ENCODE measurements at places on chromosomes 7 and 10. TPM values are rescaled to one million over a fixed set of nuclear protein-coding genes. Genes with fewer than 3 reads are reported as not detected.
A peak's percentile ranks its signal among the peaks of the same experiment; 100 is the strongest.

DNA sequence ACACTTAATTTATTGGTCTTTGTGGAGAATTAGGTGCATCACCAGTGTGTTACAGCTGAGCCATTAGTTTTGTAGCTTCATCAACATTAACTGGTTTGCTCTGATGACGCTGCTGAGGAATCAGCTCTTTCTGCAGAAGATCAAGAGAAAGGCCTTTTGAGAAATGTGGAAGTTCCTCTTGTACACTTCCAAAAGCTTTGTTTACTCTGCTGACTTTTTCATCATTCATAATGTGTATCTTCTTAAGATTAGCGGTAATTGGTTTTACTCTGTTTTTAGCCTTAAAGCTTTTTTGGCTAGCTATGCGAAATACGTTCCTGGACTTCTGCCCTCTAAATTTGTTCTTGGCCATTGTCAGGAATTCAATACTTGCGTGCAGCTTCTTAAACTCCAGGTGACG is 8.2 kb upstream of the PHYH start:
- DNase-seq: no peak

DNA sequence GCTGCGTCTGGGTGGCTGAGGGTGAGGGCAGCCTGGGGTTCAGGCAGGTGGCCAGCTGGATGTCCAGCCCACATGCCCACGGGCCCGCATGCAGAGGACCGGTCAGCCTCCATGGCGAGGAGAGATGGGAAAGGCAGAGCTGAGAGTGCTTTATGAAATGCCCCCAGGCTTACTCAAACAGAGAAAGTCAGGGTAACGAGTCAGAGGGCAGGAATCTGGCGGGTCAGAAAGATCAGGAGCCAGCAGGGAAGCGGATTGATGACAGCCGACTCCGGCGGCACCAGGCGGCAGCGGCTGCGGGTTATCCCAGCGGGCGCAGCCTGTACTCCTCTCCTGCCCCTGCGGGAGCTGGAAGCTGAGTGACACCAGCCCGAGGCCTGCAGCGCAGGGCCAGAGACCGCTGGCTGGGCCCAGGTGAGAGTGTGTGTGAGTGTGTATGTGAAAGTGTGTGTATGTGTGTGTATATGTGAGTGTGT is 13.4 kb downstream of the SLC13A4 start:
- no peak for DNase-seq

- DNase-seq: no peak
Measured at GRCh38 chr10:60629332-60629731, 148.9 kb upstream of the CDK1 start.

DNA sequence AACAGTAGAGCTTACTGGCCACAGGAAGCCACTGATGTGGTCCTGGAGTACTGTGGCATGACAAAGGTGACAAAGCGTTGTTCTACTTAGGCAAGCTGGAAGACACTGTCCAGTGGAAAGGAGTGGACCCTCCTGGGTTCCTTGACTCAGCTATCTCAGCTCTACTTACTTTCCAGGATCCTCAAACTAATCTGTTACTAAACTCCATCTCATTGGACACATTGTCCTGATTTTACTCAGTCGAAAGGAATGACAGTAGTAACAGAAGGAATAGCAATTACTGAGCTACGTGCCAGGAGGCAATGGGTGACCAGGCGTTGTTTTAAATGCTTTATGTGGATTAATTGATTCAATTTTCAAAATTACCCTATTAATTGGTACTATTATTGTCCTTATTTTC is 41.6 kb downstream of the ABLIM1 start:
- DNase-seq: no peak

GRCh38 chr7:4297918-4298219 is 384.2 kb upstream of the FOXK1 start:
- no peak for DNase-seq

The OGDHL gene
- total RNA-seq: 0.33 TPM

The HOXA7 gene
- total RNA-seq: 2.9 TPM

- no peak for DNase-seq
Measured at GRCh38 chr10:70679498-70679897, 7.2 kb downstream of the ADAMTS14 start.

The STOX1 gene
- total RNA-seq: 0.34 TPM

DNA sequence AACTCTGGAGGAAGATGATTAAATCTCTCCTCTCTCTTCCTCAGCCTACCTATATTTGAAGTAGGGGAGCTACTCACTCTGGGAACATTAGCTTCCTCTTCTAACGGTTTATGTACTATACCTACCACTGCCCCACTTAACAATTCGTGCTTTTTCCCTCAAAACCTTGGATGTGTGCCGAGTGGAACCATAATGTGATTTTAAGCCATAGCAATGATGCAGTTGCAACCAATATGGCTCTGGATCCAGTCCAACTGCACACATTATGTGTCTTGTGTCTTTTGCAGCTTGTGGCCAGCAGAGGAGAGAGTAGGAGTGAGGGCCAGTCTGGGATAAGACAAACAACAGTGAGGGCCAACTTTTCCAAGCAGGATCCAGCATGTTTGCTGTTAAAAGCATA is 170.7 kb downstream of the GATA3 start:
- DNase-seq: no peak

The GPRIN2 gene
- 0.09 TPM for total RNA-seq

DNA sequence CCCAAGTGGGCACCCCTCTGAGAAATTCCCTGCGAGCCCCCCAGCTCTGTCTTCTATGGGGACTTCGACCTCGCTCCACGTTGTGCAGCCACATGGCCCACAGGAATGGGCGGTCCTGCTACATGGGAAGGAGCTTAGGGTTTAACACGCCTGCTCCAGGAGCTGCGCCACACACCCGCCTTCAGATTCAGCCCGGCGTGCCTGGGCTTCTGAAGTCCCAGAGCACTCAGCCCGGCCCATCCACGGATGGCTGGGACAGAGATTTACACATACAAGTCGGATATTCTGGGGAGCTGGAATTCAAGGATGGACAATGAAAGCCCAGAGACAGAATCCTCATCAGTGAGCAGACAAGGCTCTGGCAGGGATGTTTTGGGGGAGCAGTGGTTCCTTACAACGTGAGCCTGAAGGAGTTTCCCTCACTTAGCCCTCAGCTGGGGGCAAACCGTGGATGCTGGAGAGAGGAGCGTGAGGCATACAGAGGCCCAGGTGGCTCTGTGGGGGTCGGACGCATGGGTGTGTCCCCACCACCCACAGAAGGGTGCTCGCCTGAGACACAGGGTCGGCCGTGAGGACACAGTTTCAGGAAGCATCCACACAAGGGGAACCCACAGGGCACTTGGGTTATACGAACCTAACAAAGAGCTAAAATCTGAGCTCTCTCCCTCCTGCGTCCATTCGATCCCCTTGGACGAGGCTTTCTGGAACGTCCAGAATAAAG is 372.9 kb downstream of the DNAJB6 start:
- no peak for DNase-seq

GRCh38 chr7:122383934-122384333 is 79.4 kb upstream of the FEZF1 start:
- no peak for DNase-seq

The TMEM270 gene
- total RNA-seq: not detected

GRCh38 chr7:103011650-103012049 is 62.9 kb downstream of the FBXL13 start:
- peak; percentile 23 for DNase-seq

The RARRES2 gene
- total RNA-seq: 1.9 TPM

The PRSS37 gene
- not detected for total RNA-seq

DNA sequence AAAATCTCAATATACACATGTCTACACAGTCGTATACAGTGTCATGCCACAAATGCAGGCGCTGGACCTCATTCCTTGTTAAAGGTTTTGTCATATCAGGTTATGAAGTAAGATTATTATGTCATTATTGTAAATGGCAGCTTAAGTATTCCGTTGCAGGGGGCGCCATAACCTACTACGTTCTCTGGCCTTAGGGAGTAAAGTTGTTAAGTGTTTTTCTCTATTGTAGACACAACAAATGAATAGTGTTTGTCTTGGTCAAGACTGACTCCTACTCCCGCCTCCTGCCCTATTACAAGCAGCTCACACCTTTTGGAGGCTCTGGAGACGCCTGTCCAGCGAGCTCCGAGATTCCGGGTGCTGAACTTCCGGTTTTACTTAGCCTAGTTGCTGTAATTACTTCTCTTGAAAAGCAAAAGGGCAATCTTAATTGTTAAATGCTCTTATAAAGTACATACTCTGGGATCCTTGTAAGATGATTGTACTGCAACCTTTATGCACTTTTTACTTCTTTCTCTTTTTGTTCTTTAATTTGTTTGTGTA is 994 bp downstream of the GATAD1 start:
- DNase-seq: peak; percentile 79

The PRF1 gene
- total RNA-seq: not detected

The OR13A1 gene
- not detected for total RNA-seq

DNA sequence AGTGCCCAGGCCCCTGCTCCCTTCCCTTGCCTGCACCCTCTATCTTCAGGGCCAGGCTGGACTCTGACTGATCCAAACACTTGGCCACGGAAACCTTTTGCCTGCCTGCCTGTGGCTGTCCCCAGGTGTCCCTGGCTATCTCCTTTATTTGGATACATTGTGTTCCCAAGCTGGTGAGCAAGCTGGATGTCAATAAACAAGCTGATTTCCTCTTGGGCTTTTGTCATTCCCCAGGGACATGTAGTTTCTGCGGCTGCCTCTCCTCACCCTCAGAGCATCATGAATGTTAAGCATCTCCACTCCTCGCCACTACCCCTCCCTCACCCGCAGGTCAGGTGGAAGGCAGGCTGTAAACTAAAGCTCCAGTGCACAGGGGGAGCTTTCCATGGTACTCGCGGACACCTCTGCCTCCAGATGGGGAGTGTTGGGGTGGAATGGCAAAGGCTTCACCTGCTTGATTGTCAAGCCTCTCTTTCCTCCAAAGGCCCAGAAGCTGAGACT is 6.9 kb downstream of the GHRHR start:
- no peak for DNase-seq

DNA sequence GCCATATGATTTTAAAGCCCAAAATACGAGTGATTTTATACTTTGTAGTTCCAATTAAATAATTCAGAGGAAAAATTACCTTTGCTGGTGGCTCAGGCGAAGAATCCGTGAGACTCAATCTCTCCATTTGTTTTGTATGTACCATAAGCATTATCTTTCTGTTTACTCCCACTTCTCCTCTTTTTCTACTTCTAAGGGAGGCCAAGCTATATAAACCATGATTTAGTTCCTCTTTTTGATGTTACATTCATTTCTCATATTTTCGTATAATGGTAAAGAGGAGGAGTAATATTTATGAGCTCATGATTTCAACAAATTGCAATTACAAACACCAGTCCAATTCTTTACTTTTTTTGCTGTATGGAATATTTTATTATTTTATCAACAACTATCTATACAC is 50.6 kb upstream of the TES start:
- no peak for DNase-seq

DNA sequence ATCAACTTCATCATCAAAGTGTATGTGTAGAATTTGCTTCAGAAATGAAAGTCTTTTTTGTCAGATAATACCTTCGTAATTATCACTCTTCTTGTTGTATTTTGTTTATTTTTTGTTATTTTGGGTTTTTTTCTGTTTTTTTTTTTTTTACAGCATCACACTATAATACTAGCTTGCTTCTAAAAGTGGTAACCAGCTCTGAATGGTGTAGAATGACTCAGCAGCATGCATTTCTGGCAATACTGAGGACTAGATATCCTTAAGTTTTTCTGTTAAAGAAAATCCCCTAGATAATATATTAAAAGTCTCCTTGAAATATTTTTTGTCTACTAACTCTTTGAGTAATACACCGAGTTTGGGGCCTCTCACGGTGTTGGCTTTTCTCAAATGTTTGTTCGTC is 109.1 kb downstream of the LMBR1 start:
- no peak for DNase-seq

DNA sequence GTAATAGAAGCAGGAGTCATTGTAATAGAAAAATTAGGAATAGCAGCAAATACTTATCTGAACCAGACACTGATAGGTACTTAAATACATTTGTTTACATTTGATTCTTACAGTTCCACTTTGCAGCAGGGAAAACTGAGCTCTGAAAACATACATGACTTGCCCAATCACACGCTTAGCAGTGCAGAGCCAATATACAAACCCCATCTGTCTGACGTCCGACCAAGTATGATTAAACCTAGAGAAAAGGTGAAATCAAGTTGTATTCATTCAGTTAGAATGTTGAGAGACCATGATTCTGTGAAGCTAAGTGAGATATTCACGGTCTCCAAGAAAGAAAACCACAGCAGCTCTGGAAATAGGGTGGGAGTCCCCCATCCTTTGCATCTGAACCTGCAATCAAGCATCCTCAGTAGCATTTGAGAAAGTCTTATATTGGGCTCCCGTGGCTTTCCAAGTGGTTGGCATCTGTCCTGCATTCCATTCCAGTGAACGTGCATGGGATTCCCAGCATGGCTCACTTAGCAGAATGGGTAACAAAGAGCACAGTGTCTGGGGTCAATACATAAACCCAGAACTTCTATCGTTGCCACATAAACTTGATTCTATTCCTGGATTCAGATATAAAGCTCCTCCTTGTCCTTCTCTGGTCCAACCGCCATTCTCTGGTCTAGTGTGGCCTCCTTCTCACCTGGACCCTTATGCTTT is 148.7 kb upstream of the RSU1 start:
- DNase-seq: peak; percentile 94

The JCAD gene
- total RNA-seq: 74.7 TPM

DNA sequence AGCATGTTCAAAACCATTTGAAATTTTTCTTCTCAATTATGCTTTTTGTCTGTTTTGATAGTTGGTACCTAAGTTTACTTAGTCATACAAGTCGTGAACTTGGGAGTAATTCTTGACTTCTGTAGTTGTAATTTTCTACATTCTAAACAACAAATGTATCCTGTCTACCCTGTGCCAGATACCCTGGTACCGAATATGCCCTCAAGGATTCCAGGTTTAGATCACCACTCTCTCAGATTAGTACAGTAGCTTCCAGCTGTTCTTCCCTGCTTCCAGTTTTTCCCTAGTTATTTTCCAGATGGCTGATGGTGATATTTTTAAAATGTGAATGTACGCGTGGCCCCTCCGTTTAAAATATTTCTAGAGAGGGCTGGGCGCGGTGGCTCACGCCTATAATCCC is 6.5 kb downstream of the STAM start:
- no peak for DNase-seq

- no peak for DNase-seq
Measured at GRCh38 chr10:33703501-33704213, 369.2 kb upstream of the NRP1 start.

The ITGA8 gene
- total RNA-seq: 0.23 TPM

DNA sequence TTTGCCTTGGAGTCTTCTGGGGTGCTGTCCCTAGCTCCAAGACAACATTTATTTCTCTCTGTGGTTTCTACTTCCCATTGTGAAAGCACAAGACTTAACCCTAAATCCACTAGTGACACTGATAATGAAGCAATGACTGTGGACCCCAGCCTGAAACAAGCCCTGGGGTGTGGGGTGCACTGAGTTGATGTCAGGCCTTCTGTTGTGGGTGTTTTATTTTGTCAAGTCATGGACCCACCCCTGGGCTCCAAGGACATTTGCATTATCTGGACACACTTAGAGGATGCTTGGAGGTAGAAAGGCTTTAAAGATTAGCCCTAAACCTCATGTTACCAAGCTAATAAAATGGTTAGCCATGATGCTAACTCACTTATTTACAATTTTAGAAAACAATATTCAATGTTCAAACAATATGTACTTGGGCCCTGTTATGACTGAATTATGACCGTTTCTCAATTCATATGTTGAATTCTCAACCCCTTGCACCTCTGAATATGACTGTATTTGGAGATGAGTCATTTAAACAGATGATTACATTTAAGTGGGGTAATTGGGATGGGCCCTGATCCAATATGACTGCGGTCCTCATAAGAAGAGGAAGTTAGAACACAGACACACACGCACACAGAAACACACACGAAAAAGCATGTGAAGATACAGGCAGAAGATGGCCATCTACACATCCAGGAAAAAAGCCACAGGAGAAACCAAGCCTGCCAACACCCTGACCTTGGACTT is 137.2 kb upstream of the IGFBP3 start:
- DNase-seq: no peak

GRCh38 chr7:105875505-105875904 is 894 bp downstream of the ATXN7L1 start:
- DNase-seq: peak; percentile 16

All from dermis blood vessel endothelial cell (primary cell).